ENCODE measurements at places on chromosomes 4 and X.
A peak's percentile ranks its signal among the peaks of the same experiment; 100 is the strongest.

DNA sequence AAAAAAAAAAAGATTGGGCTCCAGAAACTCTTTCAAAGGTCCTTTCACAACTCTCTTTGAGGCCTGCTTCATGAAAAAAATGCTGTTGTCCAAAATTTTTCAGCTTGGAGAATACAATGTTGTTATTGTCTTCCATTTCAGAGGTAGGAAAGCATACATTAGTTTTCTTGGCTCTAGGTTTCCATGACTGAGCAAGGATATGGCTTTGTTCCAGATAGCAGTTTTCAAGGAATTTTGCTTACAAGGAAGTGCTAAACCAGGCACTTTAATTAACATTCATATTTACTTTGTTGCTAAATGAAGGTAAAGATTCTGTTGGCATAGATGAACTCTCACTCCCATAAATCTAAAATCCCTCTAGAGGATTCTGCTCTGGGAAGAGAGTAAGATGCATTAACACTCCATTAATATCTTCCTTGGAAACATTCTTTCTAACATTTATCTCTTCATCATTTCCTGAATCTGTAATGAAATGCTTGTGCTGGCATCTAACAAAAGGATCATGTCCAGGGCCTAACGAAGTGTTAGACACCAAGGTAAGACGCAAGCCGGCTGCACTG is 118.4 kb downstream of the COL25A1 start:
- DNase-seq, result no peak

- no peak for DNase-seq
Observed at GRCh38 chrX:41475591-41476241, 28.6 kb downstream of the NYX start.

- DNase-seq, result no peak
Observed at GRCh38 chr4:89531932-89532640, 224.5 kb upstream of the GPRIN3 start.

- no peak for DNase-seq
Observed at GRCh38 chrX:104670051-104670450, 104.1 kb downstream of the IL1RAPL2 start.

DNA sequence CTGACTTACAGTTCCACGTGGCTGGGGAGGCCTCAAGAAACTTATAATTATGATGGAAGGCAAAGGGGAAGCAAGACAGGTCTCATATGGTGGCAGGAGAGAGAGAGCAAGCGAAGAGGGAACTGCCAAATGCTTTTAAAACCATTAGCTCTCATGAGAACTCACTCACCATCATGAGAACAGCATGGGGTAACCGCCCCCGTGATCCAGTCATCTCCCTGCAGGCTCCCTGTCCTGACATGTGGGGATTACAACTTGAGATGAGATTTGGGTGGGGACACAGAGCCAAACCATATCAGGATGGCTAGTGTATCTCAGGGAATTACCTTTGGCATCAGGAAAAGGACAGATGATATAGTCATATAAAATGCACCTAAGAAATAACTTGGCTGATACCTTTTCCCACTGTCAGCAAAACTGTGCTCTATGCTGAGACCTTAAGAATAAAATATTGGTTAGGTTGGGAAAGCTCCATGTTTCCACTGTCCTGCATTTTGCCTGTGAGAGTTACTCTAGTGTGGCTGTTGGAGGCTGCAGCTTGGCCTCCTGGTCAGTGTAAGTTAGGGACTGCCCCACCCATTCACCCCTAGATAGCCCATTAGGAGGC is 110.3 kb downstream of the UCHL1 start:
- no peak for DNase-seq

GRCh38 chrX:41472231-41472815 is 25.2 kb downstream of the NYX start:
- DNase-seq, result no peak

DNA sequence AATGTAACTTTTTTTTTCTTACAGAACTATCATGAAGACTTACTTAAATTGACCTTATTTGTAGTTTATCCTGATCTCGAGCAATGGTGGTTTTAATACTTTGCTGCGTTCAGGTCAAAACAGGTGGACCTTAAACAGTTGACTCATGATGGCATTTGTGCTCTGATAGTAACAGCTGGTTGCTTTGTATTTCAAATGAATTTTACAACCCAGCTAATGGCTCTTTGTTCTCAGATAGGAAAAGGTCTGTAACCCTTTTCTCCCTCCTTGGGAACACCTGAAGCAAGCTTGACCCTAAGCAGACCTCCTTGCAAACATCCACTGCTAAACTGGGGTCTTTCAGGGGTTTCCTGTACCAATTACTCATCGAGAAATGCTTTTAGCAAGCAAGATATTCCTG is 79.2 kb downstream of the F11 start:
- no peak for DNase-seq

- DNase-seq, result peak; percentile 47
Observed at GRCh38 chr4:36235306-36235705, 9.0 kb downstream of the ARAP2 start.

Measured in hematopoietic multipotent progenitor cell treated with erythropoietin and hydrocortisone succinate and interleukin-3 and kit ligand, for 4 days (in vitro differentiated cells).